ENCODE measurements at places on chromosomes 11 and 22. TPM values are rescaled to one million over a fixed set of nuclear protein-coding genes. Genes with fewer than 3 reads are reported as not detected.

The APOBEC3A gene
- total RNA-seq = not detected

The CTR9 gene
- 29.3 TPM for total RNA-seq

The GSTT2B gene
- 23.2 TPM for total RNA-seq

The NCF4 gene
- not detected for total RNA-seq

The LIF gene
- 7.2 TPM for total RNA-seq

The PHLDA2 gene
- 9.4 TPM for total RNA-seq

The NLRP14 gene
- total RNA-seq = 0.07 TPM

The RPUSD4 gene
- total RNA-seq = 43.8 TPM

The SLCO2B1 gene
- total RNA-seq = 0.57 TPM

The CDCA5 gene
- 80.6 TPM for total RNA-seq

GRCh38 chr11:30549565-30549964 lies 36.6 kb downstream of the MPPED2 start:
- DNase-seq = no peak

- no peak for DNase-seq
These were observed 74.6 kb downstream of the ARHGEF12 start for GRCh38 chr11:120410622-120411380.

DNA sequence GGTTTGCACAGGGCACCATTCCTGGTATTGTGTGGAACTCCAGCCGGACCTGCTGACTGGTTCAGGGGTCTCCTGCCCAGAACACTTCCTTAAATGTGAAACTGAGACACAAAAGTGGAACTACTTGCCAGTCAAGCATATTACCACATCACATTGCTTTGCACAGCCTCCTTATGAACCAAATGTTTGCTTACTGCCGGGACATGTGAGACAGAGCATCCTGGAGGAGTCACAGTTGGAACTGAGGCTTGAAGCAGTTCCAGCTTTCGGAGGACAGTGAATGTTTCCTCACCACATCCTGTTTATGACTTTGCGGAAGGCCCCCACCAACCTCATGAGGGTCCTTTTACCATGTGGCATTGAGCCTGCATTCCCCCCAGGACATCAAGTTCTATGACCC lies 105.8 kb upstream of the ARHGAP42 start:
- DNase-seq = no peak

- no peak for DNase-seq
These were observed 35.6 kb downstream of the KIF18A start for GRCh38 chr11:28072321-28072720.

DNA sequence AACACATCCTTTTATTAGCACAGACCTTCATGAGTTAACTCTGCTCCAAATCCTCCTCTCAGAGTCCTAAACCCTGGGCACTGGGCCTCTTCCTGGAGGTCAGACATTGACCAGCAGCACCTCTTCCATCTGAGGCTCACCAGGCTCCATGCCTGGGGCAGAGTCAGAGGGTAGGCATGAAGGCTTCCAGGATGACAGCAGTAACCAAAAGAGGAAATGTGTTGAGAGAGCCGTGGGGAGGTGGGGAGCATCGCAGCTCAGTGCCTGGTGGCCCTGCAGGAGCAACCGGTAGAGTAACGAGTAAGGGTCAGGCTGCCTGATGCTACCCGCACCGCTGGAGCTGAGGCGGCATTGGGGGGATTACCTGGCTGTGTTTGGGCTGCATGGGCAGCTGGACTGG lies 9.4 kb upstream of the NAV2 start:
- DNase-seq = no peak

DNA sequence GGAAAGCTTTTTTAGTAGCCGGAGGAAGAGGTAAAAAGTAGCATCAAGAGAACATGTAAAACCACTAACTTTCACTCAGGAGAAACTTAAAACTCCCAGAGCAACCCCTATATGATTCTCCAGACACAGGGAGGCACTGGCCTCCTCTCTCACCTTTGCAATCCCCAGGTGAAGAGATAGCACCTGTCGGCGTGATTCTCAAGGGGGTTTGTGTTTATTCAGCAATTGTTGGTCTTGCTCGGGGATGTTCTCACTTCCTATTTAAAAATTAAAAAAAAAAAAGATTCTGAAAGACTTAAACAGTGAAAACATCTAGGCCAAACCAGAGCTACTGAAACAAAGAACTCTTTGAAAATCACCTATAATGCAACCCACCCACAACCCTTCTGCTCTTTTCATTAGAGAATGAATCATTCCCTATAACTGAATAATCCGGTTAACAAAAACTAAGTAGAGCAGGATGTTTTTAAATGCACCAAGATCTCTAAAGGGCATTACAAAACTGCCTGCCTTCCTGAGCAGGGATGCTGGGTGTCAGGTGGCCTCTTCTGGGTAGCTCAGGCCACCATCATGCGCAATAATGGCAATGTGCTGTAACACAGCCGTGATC lies 24.9 kb downstream of the DHCR7 start:
- DNase-seq = no peak

GRCh38 chr11:130774703-130775102 lies 141.6 kb downstream of the SNX19 start:
- no peak for DNase-seq

DNA sequence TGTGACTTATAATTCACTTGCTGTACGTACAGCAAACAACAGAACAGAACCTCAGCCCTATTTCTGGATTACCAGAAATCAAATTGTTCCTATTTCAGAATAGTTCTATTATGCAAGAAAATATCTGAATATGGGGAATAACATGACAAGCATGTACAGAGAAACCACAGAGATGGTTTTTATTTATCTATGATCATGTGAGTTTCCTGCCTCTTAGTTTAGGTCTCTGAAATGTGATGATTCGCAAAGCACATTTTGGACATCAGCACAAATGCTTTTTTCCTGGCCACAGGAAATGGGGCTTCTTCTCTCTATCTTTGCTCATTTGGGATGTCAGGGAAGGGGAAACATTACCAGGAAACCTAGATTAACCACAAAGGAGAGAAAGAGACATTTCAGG lies 266.7 kb upstream of the CTSC start:
- DNase-seq = no peak

GRCh38 chr11:18780329-18780728 lies 11.3 kb downstream of the PTPN5 start:
- DNase-seq = no peak

DNA sequence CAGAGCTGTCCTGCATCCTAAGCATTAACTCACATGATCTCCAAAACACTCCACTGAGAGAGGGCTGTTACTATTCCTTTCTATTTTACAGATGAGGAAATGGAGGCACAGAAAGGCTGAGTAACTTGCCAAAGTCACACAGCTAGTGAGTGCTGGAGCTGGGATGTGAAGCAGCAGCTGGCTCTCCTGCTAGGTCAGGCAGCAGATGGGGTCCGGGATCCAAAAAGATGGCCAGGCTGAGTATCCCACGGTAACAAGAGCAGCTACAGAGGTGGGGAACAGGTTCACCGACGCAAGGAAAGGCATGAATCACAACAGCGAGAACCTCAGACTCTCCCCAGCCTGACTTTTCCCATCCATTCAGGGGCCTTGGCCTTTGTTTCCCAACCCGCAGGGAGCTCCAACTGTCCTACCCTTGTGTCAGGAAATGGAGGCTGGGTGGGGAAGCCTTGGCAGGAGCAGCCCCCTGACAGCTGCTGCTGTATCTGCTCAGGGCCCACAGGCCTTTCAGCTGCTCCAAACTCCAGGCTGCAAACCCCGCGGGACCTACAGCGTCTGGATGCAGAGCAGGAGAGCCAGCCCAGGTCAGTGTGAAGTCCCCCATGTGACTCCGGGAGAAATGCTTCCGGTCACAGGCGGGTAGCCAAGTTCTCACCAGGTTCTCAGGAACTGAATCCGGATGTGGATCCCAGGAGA lies 29.5 kb downstream of the DKK3 start:
- DNase-seq = no peak

DNA sequence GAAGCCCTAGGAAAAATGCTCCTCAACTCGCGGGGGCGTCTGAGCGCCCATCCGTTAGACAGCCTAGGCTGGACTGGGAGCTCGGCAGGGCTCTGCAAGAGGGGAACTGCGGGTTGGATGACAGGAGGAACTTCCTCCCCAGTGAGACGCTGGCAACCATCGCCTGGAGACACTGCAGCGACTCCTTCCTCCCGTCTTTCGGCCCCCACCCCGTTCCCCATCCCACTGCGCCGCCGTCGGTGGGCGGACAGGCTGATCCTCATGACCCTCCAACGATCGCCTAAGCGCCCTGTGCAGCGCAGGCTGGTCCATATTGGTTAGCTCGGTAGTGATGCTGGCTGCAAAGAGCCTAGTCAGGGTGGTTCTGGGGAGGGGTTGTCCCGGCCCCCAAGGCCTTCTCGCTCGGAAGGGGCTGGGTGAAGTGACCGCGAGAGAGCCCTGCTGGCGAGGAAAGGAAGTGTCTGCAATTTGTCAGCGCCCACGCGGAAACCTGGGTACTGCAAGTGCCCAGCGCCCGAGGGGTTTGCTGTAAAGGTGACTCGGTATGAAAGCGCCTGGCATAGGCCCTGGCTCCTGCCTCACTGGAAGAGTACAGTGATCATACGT lies 638 bp downstream of the NRGN start:
- DNase-seq = no peak

DNA sequence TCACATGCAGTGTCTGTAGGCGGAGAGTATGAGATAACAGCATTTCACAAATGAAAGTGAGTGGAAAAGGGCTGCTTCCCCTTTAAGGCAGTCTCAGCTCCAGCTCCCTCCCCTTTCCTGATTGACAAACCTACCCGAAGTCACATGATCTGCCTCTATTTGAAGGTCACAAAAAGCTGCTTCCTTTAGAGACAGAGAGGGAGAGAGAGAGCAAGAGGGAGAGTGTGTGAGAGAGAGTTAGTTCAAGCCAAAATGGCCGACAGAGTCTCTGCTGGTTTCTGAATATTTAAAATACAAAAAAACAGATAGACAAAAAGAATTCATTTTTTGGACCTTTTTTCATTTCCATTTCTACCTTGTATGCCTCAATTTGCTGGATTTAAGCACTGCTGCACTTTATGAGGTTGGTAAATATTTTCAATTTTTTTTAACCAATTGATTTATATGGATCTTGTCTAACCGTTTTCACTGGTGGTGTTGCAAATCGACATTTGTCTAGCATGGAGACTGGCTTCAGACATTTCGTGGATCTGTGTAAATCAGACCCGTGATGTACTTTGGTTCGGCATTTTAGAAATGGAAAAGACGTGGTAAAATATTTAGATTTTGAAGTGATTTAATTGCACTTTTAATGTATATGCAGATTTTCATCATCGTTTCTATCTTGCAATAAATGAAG lies at the start of gene TNRC6B:
TNRC6B (plus strand) TSS at position 188 of the 679 bp plus-strand sequence; CDS start at position 399, 211 bp downstream.
- DNase-seq = peak; percentile 54

- DNase-seq = no peak
These were observed 132.3 kb downstream of the CRYBB2 start for GRCh38 chr22:25351631-25352293.

DNA sequence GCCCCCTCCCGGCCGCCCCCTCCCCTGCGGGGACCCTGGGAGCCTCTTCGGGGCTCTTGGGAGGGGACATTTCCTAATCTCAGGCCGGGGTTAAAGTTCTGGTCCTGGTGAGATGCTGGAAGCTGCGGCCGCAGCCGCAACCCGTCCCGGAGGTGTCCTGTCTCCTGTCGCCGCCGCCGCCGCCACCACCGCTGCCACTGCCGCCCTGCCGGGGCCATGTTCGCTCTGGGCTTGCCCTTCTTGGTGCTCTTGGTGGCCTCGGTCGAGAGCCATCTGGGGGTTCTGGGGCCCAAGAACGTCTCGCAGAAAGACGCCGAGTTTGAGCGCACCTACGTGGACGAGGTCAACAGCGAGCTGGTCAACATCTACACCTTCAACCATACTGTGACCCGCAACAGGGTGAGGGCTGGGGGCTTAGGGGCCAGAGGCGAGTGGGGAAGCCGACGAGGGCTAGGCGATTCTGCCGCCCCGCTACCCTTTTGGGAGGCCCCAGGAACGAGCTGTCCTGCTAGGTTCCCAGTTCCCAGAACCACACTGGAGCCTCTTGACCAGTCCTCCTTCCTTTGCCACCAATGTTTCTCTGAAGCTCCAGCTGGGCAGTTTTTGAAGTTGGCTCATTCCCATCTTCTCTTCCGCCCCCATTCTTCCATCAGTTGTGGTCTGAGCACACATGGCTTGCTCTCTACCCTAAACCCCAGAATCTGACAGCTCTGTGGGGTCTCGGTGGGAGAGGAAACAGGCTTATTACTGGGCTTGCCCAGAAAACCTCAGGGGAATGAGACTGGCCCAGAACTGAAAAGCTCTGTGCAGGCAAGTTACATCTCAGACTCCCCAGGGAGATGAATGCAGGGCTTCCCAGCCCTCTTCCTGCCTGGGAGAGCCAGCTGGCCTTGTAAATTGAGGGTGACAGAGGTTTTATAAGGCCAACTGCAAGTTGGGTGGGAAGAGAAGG lies 781 bp downstream of the SIDT2 start:
- DNase-seq = peak; percentile 41

GRCh38 chr11:351411-351810 lies 17.9 kb upstream of the B4GALNT4 start:
- DNase-seq = no peak

- DNase-seq = no peak
These were observed 17.2 kb downstream of the CD6 start for GRCh38 chr11:60988658-60989057.

- no peak for DNase-seq
These were observed 19.4 kb downstream of the SNU13 start for GRCh38 chr22:41668971-41669911.

DNA sequence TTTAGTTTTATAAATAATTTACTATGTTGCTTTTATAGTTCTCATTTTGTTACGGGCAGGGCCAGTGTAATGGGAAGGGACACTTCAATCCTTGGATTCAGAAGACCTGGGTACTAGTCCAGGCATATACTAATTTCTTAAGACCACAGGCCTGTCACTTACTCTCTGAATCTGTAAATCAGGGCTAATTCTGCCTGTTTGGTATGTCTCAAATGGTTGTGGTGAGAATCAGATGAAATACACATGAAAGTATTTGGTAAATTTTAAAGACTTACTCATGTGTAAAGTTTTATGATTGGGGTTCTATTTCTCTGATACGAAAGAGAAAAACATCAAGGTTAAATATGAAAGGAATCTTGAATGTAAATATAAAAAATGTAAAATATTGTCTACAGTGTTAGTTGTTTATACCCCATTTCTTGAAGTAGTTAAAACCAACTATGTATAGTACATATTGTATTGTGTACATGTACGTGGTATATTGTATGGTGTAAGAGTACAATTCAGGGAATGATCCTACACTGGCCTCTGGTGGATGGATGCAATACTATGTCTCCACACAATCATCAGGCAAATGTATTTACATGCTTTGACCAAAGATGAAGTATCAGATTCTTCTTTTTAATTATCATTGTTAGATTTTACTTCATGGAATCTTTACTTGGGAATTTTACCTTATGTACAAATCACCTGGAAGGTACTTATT lies 24.5 kb upstream of the RAG2 start:
- DNase-seq = no peak

GRCh38 chr11:122108192-122108799 lies 7.7 kb downstream of the BLID start:
- peak; percentile 58 for DNase-seq

DNA sequence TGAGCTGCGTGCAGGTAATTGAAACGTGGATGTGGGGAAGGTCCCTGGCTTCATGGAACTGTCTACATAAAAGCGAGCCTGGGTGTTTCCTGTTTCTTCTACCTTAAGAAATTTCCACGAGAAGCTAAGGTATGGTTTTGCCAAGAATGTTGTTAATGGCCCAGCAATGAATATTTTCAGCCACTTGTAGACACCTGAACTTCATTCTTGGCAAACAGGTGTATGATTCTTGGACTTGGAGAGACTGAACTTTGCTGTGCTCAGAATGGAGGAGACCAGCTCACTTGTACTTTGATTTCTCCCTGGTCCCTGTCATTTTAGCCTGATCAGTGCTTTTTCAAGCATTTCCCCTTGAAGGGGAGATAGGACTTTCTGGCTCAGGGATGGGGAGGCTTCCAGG lies 20.8 kb downstream of the LRP5 start:
- no peak for DNase-seq

- no peak for DNase-seq
These were observed 704.1 kb upstream of the CCDC179 start for GRCh38 chr11:23564370-23564769.
